Sigmoid colon (tissue), 7 donors: ENCODE measurements at places on chromosomes 13 and 19. TPM values are rescaled to one million over a fixed set of nuclear protein-coding genes. Genes with fewer than 3 reads are reported as not detected.

- no peak for DNase-seq
Observed at GRCh38 chr19:3202346-3202745, 16.6 kb downstream of the NCLN start.

The DKKL1 gene
- not detected for total RNA-seq

GRCh38 chr13:75760131-75761021, 124.2 kb downstream of the LMO7 start:
- no peak for DNase-seq

DNA sequence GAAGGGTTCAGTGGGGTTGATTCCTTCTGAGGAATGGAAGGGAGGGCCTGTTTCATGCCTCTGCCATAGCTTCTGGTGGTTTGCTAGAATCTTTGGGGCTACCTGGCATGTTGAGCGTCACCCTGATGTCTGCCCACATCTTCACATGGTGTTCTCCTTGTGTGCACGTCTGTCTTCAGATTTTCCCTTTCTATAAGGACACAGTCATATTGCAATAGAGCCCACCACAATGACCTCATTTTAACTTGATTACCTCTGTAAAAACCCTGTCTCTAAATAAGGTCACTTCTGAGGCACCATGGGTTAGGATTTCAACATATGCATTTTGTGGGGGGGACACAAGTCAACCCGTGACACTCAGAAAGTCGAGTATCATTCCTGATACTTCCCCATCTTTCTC, 257.9 kb downstream of the COG6 start:
- DNase-seq: no peak

- no peak for DNase-seq
Observed at GRCh38 chr19:44867578-44867977, 21.5 kb downstream of the NECTIN2 start.

DNA sequence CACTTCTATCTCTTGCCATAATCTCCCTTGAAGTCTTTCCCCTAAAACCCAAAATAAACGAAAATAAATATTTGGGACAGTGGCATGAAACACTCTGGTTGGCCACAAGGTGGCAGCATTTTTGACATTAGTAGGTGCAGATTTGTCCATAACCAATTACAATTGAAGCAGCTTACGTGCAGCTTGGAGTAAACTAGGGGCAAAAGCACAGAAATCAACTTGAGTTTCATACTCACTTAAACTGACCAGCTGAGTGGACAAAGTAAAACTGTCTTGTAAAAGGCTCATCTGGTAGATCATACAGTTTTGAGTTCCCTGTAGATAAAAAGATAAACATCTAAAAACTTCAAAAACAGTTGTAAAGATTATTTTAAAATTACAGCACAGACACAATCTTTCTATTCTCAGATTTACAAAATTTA, 18.8 kb downstream of the PDCD5 start:
- DNase-seq: no peak

The EXOC3L2 gene
- total RNA-seq: not detected

DNA sequence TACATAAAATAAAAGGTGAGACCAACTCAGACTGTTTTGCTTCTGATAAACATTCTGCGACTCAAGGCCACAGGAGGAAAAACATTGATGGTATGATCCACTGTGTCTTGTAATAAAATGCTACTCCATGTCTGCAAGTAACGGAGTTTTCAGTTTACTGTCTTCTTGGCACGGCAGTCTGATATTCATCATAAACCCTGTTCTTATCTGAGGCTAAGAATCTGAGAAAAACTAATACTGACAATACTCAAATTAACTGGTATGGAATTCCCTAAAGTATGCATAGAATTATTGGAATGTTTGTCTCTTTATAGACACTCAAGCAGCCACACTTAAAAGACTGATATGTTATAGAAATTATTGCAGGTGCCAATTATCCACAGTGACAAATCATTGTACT, 125.5 kb downstream of the TBC1D4 start:
- DNase-seq: no peak

DNA sequence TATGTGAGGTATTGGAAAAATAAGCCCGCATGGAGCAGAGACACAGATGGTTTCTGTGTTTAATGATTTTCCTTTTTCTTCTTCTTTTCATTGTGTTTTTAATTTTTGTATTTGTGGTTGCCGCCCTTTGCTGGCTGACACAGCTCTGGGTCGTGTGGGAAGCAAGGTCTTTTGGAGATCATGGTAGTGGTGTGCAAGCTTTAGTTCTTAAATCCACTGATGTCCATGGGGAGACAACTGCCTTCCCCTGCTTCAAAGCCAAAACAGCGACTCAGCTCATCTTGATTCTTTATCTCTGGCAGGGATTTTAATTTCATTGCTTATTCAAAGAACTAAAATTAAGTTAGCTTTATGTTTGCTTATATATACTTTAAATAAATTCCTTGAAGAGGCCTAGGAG, 711.3 kb upstream of the SGCG start:
- no peak for DNase-seq

DNA sequence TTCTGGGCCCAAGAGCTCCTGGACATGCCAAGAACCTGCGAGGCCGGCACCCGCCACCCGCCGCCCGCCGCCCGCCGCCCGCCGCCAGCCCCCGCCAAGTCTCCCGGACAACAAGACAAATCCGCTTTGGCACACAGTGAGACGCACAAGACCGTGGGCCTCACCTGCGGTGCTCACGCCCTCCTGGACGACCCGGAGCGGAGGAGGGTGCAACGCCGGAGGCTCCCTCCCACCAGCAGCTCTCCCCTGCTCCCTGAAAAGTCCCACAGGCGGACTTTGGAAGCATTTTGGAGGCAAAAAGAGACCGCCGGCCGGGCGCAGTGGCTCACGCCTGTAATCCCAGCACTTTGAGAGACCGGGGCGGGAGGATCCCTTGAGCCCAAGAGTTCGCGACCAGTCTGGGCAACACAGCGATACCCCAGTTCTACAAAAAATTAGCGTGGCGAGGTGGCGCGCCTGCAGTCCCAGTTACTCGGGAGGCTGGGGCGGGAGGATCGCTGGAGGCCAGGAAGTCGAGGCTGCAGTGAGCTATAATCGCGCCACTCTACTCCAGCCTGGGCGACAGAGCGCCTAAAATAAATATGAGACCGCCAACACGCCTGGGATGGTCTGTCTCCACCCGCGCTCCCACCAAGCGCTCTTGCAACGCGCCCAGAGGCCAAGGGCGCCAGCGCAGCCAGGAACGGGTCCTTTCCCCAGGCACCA, 783 bp downstream of the RHPN2 start:
- DNase-seq: no peak

The OR10H5 gene
- not detected for total RNA-seq

- DNase-seq: no peak
Observed at GRCh38 chr19:32895384-32895783, 25.8 kb upstream of the SLC7A9 start.

The C5AR1 gene
- 19.4 TPM for total RNA-seq

- no peak for DNase-seq
Observed at GRCh38 chr13:75693227-75693626, 57.1 kb downstream of the LMO7 start.

DNA sequence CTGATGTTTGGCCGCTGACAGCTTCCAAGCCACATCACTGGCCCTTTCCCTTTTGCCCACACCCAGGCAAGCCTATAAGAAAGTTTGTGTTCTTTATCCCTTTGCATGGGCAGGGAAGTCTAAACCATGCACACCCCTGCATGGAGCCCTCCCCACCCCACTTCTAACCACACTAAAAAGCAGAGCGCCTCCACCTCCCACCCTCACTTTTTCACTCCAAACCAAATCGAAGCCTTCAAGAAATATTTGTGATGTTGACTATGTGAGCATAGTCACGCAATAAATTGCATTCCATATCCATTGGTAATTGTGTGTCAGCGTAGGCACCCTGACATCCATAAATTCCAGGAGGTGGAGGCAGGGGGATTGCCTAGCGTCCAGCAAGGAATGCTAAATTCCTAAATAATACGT, 104.4 kb upstream of the LSM14A start:
- no peak for DNase-seq

DNA sequence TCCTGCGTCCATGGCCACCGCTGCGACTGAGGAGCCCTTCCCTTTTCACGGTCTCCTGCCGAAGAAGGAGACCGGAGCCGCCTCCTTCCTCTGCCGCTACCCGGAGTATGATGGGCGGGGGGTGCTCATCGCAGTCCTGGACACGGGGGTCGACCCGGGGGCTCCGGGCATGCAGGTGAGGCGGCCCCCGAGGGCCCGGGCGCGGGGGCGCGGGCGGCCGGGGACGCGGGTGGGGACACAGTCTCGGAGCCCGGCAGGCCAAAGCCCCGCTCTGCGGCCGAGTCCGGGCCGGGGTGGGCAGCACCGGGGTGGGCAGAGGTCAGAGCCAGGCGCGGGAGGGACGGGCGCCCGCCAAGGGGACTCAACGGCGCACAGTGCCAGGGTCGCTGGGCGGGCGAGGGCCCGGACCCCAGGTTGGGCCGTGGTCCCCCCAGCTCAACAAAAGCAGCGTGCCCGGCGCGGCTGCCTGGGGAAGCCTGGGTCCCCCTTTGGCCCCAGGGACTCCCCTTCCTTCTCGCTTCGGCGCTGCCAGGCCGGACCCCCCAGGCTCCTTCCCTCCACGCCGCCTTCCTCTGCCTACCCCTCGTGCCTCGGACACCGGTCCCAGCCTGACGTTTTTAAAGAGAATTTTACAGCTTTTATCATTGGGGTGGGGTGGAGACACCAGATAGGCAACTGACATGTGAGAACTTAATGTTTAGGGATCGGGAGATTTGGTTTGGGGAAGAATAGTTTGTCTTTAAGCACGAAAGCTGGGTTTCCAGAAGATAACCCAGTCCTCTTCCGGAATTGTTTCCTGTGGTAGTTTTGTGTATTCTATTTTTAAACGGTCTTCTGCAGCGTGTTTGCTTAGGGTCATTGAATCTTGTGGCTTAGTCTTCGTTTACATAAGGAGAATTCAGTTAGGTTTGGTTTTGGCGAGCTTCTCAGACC, 509 bp downstream of the TPP2 start:
- DNase-seq: peak; percentile 68

GRCh38 chr13:43200736-43201135, 177.3 kb downstream of the DNAJC15 start:
- no peak for DNase-seq

DNA sequence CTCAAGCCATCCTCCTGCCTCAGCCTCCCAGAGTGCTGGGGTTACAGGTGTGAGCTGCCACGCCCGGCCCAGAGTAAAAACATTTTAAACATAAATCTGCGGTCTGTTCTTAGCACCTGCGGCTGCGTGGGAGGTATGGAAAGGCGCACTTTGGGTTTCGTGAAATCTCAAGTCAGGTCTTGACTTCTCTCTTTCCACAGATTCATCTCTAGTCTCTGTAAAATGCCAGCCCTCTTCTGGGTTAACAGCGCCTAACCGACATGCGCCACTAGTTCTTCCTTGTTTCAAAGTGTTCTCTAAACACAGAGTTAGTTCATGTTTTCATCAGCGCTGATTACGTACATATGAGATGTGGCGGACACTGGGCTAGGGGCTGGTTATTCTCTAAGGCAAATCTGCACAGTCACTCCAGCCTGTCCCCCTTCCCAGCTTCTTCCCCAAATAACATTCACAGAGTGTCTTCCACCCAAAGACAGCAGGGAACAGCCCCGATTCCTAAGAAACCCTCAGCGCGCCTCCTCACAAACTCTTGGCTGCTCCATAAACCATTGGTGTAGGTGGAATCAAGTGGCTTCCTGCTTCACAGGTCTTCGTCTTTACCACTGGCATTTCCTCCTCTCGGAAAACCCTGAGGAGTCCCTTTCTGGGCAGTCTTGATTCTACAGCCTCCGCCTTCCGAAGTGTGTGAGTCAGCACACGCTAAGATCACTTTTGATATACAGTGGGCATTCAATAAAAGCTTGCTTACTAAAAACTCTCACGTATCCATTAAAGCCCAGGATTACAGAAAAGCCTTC, 1.4 kb downstream of the PARP4 start:
- DNase-seq: no peak

The PVR gene
- 17.7 TPM for total RNA-seq

- DNase-seq: no peak
Observed at GRCh38 chr13:81757348-81757970, 1416.5 kb upstream of the SPRY2 start.

The PEAK3 gene
- total RNA-seq: 0.71 TPM

DNA sequence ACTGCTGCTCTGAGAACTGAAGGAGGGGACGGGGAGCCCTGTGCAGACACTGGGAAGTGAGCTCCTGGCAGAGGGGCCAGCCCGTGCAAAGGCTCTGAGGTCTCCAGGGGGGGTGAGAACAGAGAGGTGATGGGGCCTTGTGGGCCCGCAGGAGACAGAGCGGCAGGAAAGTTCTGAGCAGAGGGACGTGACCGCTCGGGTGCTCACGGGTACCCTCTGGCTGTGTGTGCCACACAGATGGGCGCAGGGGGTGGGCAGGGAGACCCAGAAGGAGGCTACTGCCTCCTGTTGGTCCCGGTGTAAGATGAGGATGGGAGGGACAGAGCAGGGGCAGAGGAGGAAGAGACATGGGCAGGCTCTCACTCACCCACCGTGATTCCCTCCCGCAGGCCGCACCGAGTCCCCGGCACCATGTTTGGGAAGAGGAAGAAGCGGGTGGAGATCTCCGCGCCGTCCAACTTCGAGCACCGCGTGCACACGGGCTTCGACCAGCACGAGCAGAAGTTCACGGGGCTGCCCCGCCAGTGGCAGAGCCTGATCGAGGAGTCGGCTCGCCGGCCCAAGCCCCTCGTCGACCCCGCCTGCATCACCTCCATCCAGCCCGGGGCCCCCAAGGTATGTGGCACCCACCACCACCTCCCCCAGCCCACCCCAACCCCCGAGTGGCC, 27.5 kb upstream of the NCCRP1 start:
- no peak for DNase-seq

- no peak for DNase-seq
Observed at GRCh38 chr13:35129500-35129899, 187.4 kb downstream of the NBEA start.

The KL gene
- 6.1 TPM for total RNA-seq

The ZNF229 gene
- total RNA-seq: 3.3 TPM

The ISYNA1 gene
- 10.2 TPM for total RNA-seq

The GPC6 gene
- 20.9 TPM for total RNA-seq

The FREM2 gene
- total RNA-seq: 7.2 TPM

DNA sequence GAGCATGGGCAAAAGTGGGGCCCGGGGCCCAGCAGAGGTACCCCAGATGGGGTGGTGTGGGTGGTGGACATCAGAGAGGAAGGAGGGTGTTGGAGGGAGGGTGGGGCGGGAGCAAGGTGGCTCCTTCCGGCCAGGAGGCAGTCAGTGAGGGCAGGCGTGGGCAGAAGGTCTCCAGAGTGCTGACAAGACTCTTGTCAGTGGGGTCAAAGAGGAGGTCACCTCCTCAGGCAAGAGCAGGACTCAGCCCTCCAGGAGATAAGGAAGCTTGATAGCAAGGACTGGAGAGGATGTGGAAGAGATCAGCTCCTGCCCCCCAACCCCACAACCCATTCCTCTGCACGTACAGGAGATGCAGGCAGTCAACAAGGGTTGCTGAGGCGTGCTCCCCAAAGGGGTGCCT, 9.8 kb downstream of the GJA3 start:
- no peak for DNase-seq

The DCT gene
- 0.41 TPM for total RNA-seq

The RAB20 gene
- 21.3 TPM for total RNA-seq

DNA sequence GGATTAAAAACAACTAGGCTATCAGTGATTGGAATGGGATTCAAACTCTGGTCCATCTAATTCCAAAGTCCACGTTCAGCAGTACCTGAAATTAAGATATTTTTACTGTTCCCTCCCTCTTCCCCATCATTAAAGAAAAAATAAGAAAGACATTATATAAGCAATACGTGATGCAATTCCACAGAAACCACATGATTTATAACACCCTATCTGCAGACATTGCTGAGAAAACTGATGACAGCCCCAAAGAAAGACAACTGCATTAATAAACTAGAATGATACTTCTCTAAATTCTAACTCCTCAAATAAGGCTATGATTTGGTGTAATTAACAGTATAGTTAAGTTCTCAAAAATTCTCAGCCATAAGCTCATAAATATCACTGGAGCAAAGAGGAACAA, 19.1 kb downstream of the LNX2 start:
- DNase-seq: no peak

The TEX26 gene
- not detected for total RNA-seq
